ENCODE measurements at places on chromosomes 2 and 18.

DNA sequence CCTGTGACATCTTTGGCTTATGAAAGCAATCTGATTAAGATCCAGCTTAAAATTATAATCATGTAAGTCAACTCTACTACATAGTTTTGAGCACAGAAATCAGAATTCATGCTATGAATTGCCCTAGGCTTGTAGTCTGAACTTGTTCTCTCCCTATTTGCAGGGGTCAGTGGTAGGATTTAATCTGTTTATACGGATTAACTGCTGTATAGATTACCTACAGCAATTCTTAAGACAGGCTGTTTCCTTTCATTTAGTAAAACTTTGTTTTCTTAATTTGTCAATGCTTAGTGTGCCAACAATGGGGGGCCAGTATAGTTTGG is 287.9 kb downstream of the PDE11A start:
- DNase-seq, result no peak

- no peak for DNase-seq
Measured at GRCh38 chr2:7758073-7758759, 841.0 kb downstream of the RNF144A start.

- no peak for DNase-seq
Measured at GRCh38 chr2:220341014-220341413, 713.6 kb downstream of the SLC4A3 start.

GRCh38 chr18:31233621-31234275 is 71.1 kb upstream of the DSC1 start:
- DNase-seq, result no peak

GRCh38 chr2:186862869-186863709 is 14.1 kb upstream of the ZSWIM2 start:
- no peak for DNase-seq

DNA sequence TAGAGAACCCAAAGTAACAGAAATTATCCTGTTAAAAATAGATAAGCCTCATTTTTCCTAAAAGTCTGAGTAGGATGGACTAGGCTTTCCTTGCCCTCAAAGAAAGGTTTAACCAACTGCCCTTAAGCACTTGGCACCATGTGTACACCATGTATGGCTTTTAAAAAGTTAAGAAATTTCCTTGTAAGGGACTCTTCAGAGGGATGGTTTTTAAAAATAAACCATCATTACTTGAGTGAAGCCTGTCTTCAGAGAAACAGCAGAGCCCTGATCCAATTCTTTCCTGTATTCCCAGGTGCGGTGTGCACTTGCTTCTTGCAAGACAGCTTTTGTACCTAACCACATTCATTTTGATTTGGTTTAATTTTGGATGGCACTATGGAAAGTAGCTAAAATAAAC is 1.1 kb upstream of the NEMP2 start:
- DNase-seq, result no peak

- DNase-seq, result no peak
Measured at GRCh38 chr2:10142640-10142965, 20.1 kb downstream of the RRM2 start.

- no peak for DNase-seq
Measured at GRCh38 chr2:121627525-121628050, 21.7 kb downstream of the CLASP1 start.

DNA sequence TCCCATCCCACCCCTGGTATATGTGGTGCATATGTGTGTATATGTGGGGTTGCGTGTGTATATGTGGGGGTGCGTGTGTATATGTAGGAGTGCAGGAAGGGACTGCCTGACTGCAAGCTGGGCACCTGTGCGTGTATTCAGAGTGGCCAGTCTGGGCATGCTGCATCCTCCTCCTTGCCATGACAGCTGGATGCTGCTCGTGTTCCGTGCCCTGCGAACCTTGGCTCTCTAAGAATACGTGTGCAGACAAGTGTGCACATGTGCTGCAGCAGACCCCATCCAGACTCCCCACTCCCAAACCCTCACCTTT is 222.1 kb downstream of the CELF4 start:
- no peak for DNase-seq

- DNase-seq, result no peak
Measured at GRCh38 chr2:70411483-70412125, 109.7 kb upstream of the FAM136A start.

- no peak for DNase-seq
Measured at GRCh38 chr18:63964908-63965307, 5.0 kb upstream of the SERPINB8 start.

DNA sequence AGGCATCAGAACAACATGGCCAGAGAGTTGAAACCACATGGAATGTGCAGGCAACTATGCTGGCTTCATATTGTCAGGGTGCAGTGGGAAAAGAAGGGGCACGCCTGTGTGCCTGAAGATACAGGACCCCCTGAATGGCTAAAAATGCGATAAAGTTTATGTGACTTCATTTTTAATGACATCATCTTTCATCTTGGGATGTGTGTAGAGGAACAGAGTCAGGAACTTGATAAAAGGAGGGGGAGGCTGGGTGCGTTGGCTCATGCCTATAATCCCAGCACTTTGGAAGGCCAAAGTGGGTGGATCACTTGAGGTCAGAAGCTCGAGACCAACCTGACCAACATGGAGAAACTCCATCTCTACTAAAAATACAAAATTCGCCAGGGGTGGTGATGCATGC is 872.6 kb downstream of the TDRD15 start:
- no peak for DNase-seq

DNA sequence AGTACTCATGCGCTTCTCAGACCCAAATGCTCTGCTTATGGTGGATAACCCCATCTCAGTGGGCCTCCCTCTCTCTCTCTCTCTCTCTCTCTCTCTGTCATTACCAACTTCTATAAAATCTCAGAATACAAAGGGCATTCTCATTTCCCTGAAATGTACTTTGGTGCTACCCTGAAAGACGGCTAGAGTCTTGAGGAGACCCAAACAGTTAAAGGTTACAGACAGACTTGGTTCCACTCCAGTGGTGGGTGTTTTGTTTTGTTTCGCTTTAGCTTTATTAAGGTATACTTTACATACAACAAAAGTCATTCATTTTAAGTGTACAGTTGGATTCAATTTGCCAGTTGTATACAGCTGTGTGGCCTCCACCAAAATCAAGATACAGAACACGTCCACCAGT is 60.9 kb downstream of the BCL11A start:
- no peak for DNase-seq

- no peak for DNase-seq
Measured at GRCh38 chr2:157809212-157809611, 66.9 kb downstream of the ACVR1 start.

DNA sequence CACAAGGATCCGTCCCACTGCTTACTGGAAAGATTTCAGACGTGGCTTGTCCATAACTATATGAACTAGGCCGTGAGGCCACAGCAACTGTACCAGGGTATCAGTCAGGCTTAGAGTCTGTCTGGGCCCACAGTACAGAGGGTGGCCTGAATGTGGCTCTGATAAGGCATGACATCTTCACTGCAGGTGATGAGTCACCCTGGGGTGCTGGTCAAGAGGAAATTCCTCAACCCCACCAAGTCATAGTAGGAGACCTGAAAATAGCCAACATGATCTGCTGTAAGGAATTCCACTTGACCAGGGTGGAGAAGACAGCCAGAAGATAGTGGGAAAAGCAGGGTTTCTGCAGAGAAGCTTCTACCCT is 107.7 kb downstream of the INHBB start:
- no peak for DNase-seq

DNA sequence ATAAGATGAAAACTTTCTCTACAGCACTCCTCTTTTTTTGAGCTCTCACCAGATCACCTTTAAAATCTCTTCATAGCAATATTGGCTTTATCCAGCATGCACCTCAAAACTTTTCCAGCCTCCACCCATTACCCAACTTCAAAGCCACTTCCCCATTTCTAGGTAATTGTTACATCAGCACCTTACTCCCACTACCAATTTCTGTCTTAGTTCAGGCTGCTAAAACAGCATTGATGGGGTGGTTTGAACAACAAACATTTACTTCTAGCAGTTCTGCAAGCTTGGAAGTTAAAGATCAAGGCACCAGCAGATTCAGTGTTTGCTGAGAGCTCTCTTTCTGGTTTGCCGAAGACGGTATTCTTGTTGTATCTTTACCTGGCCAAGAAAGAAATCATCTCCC is 114.0 kb upstream of the SLC39A10 start:
- DNase-seq, result no peak

- DNase-seq, result no peak
Measured at GRCh38 chr2:24913911-24914310, 6.1 kb downstream of the ADCY3 start.

DNA sequence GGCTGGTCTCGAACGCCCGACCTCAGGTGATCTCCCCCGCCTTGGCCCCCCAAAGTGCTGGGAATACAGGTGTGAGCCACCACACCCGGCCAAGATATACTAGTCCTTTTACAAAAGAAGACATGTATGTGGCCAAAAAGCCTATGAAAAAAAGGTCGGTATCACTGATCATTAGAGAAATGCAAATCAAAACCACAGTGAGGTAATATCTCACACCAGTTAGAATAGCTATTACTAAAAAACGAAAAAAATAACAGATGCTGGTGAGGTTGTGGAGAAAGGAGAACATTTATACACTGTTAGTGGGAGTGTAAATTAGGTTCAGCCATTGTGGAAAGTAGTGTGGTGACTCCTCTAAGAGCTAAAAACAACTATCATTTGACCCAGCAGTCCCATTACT is 26.4 kb downstream of the KLHL23 start:
- no peak for DNase-seq

- DNase-seq, result no peak
Measured at GRCh38 chr2:86000938-86001312, 104.8 kb downstream of the POLR1A start.

GRCh38 chr2:47295131-47295980 is 107.6 kb upstream of the MSH2 start:
- DNase-seq, result no peak

DNA sequence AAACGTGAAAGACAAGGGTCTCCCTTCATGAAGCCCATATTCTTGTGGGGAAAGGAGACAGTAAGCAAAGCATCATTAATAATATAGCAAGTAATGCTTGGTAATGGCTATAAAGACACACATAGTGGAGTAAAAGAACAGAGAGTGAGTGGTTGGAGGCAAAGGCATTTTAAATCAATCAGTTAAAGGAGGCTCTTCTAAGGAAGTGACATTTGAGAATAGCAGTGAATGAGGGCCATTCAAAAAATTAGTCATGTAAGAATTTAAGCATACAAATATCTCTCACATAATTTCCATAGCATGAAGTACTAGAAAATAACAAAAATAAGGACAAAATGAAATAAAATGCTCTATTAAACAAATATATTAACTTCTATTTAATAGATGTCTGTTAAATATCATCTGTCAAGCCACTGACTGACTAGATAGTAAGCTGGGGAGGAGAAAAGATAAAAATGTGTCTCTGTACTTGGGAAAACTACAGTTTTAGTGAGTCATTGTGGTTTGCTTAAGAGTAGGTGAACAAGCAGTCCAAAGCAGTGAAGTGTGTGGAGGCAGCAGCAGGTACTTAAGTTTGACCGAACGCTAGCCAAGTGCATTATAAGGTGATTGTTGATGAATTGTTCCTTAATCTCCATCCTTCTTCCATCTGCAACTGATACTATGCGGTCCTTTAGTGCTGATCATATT is 160.1 kb downstream of the PARD3B start:
- DNase-seq, result no peak

All from cortex of kidney (tissue), 1 donor.